ENCODE measurements at places on chromosomes 13 and 19.

- no peak for DNase-seq
Observed at GRCh38 chr19:37930416-37930815, 23.4 kb downstream of the SIPA1L3 start.

DNA sequence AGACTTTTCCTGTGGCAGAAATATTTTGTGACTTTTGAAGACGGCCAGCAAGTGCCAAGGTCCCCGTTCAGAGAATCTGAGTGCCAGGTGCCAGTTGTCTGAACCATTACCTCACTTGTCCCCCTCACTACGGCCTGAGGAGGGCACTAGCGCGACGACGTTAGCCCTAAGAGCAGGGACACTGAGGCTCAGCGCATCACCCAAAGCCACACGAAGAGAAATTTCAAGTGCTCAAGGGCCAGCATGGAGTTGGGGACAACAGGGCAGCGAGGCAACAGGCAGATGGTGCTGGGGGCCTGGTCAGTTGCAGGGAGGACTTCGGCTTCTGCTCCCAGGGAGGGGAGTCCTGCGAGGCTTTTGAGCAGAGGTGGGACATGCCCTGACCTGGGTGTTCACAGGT lies 9.5 kb upstream of the TYK2 start:
- peak; percentile 51 for DNase-seq

DNA sequence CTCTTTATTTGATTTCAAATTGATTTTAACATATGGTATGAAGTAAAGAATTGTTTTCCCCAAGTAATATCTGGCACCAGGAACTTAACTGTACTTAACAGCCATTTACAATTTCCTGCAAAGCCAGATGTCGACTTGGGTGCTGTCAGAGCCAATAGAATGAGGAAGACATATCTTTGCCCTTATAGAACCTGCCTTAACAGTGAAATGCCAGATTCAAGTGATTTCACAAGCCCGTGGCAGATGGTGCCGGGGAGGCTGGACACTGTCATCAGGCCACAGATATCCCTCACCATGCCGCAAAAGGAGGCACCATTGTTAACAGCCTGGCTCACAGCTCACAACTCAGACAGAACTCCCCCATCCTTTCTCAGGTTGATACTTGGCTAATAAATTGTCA lies 48.7 kb downstream of the ESD start:
- DNase-seq: no peak

DNA sequence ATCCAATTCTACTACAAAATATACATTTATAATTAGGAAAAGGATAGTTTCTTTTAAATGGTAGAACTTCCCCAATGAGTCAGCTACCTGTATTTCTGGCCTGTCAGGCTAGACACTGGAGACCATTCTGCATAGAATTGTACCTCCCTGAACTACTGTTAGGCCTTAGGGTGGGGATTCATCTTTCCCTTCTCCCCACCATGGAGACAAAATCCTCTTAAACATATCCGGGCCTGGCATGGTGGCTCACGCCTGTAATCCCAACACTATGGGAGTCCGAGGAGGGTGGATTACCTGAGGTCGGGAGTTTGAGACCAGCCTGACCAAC lies 24.5 kb upstream of the TPT1 start:
- no peak for DNase-seq

GRCh38 chr19:35845215-35846037 lies 6.9 kb downstream of the NPHS1 start:
- no peak for DNase-seq

DNA sequence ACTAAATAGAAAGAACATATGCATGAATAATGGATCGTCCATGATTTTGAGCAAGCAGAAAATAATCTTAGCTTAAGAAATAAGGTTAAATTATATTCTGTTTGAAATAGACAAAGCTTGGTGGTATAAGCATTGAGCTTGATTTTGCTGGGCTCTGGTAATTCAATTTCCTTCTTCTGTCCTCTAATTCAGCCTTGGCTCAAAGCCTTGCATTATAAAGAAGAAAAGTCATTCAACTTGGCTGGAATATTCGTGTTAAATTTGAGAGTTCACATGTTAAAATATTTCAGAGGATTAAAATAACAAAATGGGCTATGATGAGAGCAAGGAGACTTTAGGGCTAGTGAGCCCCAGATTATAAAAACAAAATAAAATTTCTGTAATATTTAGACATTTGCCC lies 415.4 kb upstream of the PCDH20 start:
- DNase-seq: no peak

DNA sequence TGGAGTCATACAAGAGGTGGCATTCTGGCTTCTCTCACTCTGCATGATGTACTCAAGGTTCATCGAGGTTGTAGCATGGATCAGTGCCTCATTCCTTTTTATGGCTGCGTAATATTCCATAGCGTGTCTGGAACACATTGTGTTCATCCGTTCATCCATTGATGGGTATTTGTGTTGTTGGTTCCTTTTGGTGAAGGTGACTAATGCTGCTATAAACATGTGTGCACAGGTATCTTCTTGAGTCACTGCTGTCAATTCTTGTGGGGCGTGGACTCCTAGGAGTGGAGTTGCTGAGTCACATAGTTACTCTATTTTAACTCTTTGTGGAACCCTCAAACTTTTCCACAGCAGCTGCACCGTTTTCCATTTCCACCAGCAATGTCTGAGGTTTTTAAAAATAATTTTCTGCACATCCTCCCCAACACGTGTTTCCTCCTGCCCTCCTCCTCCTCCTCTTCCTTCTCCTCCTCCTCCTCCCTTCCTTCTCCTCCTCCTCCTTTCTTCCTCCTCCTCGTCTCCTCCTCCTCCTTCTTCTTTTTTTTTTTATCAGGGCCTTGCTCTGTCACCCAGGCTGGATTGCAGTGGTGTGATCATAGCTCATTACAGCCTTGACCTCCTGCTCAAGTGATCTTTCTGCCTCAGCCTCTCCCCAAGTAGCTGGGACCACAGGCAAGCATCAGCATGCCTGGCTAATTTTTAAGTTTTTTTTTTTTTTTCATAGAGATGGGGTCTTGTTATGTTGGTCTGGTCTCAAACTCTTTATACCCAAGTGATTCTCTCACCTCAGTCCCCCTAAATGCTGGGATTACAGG lies 2.0 kb upstream of the TMEM221 start:
- peak; percentile 52 for DNase-seq

DNA sequence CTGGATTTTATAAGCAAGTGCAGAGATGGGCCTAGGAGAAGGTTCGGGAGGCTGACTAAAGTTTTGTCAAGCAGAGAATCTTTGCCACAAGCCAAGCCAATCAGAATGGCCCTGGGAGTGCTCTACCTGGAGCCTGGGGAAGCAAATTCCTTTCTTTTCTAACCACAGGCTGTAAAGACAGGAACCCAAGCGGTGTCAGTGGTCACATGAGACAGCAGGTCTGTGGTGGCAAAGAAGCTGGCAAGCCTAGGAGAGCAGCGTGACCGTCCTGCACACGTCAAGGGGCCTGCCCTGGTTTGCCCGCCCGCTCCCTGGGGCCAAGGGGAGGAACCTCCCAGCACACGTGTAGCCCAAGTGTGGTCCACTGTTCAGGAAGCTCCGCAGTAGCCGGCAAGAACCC lies 90.8 kb downstream of the IPO5 start:
- DNase-seq: no peak

GRCh38 chr13:76717092-76717491 lies 169.1 kb downstream of the KCTD12 start:
- DNase-seq: no peak

DNA sequence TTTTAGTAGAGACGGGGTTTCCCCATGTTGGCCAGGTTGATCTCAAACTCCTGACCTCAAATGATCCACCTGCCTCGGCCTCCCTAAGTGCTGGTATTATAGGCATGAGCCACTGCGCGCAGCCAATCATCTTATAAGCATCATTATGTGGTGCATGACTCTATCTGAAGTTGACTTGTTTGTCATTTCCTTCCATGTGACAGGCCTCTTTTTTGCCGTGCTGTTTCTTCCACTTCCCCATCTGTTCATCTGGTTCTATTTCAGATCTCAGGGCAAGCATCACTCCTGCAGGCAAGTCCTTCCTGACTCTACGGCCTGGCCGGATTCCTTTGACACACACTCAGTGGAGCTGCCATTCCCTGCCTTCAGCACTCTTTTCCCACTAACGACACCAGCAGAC lies 15.2 kb downstream of the COL5A3 start:
- no peak for DNase-seq

GRCh38 chr13:79782541-79783205 lies 301.7 kb downstream of the NDFIP2 start:
- no peak for DNase-seq

DNA sequence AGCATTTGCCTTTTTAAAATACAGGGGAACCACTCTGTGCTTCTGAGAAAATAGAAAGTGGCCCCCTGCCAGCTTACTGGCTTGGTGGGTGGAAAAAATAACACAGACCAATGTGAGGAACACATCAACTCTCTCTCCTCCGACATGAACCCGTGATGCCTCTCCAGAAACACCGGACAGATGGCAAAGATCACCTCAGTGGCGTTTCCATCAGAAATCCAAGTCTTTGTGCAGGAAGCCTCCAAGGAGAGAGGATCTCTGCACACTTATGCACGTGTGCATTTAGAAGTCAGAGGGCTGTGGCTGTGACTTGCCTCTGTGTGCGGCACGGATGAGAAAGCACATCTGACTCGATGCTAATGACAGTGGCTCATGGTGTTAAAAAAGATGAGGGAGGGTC lies 112.3 kb upstream of the KLF12 start:
- DNase-seq: peak; percentile 49

DNA sequence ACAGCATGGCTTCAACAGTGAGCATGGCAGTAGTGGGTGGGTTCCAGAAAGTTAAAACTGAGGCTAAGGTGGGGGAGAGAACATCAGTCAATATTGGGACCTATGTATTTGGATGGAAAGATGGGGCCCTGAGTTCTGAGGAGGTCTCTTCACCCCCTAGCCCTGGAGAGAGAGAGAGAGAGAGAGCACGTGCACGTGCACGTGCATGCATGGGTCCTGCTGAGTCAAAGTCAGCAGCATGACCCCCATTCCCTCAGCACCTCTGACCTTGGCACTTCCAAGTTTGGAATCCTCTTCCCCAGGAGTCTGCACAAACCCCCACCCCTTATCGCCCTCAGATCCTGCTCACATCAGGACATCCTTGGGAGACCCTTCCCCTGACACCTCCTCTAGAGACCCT lies 32.5 kb upstream of the CEACAM1 start:
- no peak for DNase-seq

Data from activated T-cell treated with anti-CD3 and anti-CD28 coated beads, Interleukin-2, amount 50 U/mL, for 24 hours (primary cell).